ENCODE measurements at places on chromosomes 3 and 15.

DNA sequence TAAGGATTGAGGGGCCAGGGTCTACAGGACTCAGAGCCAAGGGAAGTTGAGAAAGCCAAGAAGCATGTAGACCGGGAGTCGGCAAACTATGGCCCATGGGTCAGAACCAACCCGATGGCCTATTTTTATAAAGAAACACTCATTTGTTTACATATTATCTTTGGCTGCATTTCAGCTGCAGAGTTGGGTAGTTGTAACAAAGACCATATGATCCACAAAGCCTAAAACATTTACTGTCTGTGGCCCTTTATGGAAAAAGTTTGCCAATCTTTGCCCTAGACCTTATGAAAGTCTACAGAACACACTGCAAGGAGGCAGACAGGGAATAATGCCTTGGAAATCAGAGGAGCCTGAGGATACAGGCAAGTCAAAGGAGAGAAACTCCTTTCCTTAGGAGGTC, 63.2 kb upstream of the MNS1 start:
- no peak for DNase-seq

DNA sequence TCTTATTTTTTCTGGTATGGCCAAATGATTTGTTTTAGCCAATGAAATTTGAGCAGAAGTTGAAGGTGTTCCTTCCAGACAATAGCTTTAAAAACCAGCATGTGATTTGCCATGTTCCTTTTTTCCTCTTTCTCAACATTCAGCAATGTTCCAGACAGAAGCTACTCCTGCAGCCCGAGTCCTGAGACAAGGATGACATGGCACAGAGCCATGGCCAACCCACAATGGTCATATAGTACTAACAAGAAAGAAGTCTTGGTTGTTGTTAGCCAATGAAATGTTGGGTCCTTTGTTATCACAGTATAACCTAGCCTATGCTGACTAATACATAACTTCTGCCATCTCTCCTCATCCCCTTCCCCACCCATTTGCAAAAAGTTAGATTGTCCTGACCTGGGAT, 211.1 kb upstream of the STT3B start:
- DNase-seq = no peak

- no peak for DNase-seq
Measured at GRCh38 chr3:111738238-111738637, 120.8 kb upstream of the PHLDB2 start.

DNA sequence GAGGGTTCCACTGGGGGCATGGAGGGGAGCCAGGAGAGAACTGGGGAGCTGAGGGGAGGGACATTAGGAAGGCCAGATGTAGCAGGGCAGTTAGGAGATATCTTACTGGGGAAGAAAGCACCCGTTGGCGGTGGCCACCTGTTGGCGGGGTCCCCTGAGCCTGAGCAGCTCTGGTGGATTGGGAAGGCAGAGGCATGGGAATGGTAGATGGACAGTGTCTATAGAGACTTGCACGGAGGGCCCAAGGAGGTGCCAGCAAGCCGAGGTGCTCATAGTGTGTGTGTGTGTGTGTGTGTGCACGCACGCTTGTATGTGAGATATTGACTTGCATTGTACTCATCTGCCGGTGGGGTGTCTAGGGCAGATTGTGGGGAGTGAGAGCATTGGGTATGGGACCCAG, 179.0 kb downstream of the APBA2 start:
- no peak for DNase-seq

DNA sequence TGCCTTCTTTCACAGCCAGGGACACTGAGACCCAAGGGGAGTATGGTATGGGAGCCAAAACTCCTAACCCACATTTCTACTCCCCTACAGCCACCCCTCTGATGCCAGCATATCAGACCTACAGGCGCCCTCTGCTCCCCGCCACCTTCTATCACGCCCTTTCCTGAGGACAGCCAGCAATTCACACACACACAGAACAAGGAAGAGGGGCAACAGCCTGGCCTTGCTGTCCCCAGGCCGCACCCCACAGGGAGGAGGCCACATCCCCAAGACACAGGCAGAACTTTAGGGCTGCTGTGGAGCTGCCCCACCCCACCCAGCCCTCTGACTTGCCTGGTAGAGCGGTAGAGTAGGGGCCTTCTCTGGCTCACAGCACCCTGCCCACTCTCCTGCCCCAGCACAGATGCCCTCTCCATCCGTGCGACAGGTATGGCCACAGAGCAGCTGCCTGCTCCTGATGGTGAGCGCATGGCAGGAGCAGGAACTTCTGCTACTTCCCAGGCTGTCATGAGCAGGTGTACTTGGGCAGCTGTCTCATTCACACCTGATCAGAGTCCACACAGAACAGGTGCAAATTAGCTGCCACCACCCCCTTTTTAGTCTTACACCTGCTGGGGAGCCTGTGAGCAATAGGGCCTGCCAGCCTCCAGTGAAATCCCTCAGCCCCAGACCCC, 33.4 kb downstream of the CCDC33 start:
- no peak for DNase-seq

DNA sequence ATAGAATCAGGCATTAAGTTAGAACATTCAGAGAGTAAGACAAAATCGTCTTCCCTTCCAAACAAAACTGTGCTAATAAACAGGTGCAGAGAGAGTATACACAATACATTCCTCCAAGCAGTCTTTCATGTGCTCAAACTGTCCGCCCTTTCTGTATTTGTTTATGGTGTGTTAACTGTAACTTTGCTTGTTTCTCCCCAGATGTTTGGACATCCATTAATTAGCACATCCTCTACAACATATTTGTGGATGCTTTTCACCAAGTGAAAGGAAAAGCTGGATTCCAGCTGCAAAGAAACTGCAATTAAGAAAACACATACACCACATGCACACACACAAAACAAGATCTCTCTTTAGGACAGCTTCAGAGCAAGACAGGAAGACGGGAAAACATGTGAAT, 912.6 kb downstream of the NTRK3 start:
- no peak for DNase-seq

DNA sequence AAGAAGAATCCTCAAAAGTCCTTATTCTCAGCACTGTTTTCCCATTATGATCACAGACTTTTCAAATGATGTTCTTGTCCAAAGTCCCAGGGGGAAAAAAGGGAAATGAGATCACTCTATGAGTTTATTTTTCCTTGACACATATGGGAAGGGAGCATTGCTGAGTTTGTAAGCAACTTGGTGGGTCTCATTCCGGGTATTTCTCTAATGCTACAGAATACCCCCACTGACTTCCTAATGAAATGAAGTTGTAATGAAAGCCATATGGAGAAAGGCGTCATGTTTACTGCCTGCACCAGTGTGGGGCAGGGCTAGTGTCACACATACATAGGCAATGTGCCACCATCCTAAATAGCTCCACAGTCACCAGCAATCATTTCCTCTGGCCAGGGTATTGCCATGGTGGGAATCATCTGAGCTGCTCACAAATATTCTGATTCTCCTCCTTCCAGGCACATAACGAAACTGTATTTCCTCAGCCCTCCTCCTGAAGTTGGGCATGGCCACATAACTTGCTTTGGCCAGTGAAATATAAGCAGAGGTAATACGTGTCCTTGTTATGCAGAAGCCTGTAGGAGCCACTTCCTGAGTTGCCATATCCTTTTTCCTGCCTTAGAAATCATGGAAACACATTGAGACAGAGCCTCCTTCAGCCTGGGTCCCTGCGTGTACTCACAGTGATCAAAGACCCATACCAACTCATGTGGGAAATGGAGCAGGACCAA, 41.0 kb upstream of the C15orf61 start:
- no peak for DNase-seq

DNA sequence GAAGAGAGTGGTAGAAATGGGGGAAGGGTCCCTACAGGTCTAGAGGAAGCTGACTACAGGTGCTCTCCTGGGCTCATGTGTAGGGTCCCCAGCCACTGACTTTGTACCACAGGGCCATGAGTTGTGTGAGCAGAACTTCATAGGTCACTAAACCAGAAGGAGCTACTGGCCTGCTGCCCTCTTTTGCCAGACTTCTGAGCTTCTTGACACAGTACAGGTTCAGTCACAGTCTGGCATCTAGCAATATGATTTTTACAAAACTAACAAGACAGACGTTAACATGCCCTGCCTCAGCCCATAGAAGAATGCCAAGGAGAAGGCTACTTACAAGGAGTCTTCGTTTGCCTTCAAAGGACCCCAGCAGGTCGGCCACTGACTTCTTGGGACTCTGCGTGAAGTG, 3.2 kb downstream of the CCDC80 start:
- DNase-seq = peak; percentile 85

DNA sequence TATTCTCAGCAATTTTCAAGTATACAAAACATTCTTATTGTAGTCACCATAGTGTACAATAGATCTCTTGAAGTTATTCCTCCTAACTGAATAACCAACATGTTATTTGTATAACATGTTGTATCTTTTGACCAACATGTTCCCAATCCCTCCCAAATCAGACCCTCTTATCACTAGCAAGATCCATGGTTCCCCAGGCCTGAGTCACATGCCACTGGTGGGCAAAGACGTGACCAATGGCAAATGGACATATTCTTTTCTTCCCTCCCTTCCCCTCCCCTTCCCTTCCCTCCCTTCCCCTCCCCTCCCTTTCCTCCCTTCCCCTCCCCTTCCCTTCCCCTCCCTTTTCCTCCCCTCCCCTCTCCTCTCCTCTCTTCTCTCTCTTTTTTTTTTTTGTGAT, 45.4 kb downstream of the AMOTL2 start:
- no peak for DNase-seq

- DNase-seq = no peak
Measured at GRCh38 chr15:68097029-68097428, 42.9 kb downstream of the PIAS1 start.

DNA sequence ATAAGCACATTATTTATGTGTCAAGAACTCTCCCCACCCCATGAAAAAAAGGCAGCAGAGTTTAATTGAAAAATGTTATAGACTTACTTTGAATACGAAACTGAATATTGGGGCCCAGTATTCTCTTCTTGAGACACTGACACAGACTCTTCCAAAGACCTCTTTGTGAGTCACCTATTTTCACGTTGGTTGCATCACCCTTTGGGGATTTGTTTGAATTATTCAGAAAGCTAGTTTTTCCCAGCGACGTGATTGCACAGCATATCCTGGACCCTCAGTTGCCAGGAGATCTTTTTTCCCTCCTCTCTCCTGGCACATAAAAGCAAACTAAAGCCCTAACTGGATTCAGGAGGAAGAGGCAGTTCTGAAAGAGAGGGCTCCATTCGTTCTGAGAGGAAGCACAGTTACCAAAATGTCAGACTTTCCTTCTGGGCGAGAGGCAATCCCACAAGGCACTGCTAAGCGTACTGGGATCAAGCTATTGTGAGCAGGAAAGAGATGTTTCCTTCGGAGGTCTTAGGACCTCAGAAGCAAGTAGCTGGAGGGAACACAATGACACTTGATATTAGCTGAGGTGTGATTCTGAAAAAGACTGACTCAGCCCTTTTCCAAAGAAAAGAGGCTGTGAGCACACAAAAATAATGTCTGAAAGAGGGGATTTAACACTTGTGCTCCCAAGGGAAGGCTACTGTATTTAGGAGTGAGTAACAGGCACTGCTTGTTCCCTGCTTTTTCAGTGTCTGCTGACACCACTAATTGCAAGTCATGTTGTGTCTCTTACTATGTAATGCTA, 65.8 kb upstream of the CADPS start:
- DNase-seq = no peak

DNA sequence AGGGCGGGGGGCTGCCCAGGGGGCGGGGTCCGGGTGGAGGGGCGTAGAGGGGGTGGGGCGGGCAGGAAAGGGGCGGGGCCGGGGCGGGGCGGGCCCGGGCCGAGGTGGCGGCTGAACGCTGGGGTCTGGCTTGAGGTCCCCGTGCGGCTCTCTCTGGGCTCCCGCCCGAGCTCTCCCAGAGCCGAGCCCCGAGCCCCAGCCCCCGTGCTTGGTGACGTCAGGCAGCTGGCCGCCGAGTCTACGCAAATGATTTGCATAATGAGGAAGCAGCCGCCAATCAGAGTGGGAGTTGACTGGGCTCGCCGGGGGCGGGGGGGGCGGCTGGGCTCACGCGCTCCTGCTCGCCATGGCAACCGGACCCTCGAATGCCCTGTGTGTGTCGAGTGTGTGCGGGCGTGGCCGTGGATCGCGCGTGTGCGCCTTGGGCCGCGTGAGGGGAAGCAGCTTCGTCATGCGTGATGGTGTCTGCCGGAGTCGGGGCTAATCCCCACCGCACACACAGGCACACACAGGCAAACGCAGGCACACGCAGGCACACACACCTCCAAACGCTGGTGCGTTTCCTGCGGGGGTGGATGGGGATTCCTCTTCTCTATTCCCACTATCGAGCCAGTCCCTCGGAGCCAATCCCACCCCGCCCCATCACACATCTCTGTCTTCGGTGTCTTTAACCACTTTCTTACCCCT, at the start of gene CELF6:
CELF6 (minus strand) TSS at position 173 of the 687 bp plus-strand sequence. CDS start 283 bp downstream, outside the sequence.
- peak; percentile 75 for DNase-seq

- DNase-seq = no peak
Measured at GRCh38 chr3:106193876-106194275, 325.1 kb upstream of the CBLB start.

- no peak for DNase-seq
Measured at GRCh38 chr3:45789235-45789812, 7.0 kb downstream of the SLC6A20 start.

DNA sequence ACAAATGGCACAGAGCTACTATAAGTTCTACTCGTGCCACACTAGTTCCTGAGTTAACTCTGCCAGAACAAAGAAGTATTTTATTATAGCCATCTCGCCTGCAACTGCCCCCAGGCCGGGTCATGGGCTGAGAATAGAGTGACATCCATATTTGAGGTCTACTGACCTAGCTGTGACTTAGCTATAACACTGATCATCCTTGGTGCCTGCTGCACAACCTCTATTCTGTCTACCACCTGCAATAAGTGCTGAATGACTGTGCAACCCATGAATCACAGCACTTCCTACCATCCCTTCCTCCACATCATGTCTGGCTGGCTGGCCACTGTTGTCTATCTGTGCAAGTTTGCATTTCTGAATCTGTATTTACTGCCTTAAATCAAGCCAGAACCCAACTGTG, 506.5 kb upstream of the TBL1XR1 start:
- DNase-seq = no peak

DNA sequence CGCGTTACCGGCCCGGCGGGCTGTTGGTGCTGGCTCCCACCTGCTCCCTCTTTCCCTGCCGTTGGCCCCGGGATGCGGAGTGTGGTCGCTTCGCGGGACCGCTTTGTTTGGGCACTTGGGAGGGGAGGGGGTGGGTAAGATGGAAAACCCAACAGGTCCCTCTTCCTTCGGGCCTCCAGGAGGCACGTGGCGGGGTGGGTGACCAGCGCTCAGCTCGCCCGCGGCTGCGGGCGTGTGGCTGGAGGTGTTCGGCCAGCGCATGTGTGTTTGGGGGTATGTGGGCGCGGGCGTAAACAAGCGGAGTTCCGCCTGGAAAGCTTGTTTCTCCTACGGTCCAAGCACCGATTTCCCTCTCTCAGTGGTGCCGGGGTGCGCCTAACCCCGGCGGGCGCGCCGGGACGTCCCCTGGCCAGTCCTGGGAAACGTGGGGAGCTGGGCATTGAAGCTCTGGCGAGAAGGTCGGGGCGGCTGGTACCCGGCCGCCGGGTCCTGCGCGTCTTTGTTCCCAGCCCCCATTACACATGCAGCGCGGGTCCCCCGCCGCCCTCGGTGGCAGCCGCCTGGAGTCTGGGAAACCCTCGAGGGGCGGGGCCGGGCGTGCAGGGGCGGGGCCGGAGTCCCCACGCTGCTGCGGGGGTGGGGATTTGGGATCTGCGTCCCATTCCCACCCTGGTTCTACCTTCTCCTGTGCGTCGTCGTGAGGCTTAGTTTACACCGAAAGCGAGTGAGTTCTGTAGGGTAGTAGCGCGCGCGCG, 1.4 kb downstream of the ACVR2B start:
- DNase-seq = peak; percentile 90

- no peak for DNase-seq
Measured at GRCh38 chr3:177681852-177682251, 484.6 kb upstream of the TBL1XR1 start.

- DNase-seq = no peak
Measured at GRCh38 chr15:81215531-81215930, 18.9 kb downstream of the IL16 start.

All from sigmoid colon (tissue), 7 donors.